ENCODE measurements at places on chromosomes 4 and X. TPM values are rescaled to one million over a fixed set of nuclear protein-coding genes. Genes with fewer than 3 reads are reported as not detected.

GRCh38 chr4:117063961-117064696, 21.2 kb downstream of the TRAM1L1 start:
- H3K27ac ChIP-seq: no peak overlapping the region
- no peak overlapping the region for H3K4me3 ChIP-seq
- no peak for DNase-seq

DNA sequence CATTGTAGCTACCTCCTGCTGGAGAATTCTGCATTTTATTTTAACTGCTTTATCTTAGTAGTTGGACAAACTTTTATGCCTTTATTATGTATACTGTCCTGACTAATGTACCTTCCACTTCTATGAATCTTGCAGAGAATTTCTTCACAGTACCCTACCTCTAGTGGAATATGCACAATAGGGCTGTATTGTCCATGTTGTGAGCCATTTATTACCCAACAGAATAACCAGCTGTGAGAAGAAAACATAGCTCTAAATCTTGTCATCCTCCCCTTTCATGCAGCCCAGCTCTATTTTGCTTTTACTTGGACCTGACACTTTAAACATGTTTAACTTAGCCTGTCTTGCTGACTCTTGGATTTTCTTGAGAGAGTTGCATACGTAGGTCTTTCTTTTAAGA, 56.2 kb downstream of the MCUB start:
- no peaks in the 10 kb centered on the region for H3K36me3 ChIP-seq
- DNase-seq: no peak
- H3K4me3 ChIP-seq: no peak overlapping the region
- no peaks in the 10 kb centered on the region for H3K27me3 ChIP-seq
- no peaks in the 10 kb centered on the region for H3K4me1 ChIP-seq
- no peak overlapping the region for H3K27ac ChIP-seq

DNA sequence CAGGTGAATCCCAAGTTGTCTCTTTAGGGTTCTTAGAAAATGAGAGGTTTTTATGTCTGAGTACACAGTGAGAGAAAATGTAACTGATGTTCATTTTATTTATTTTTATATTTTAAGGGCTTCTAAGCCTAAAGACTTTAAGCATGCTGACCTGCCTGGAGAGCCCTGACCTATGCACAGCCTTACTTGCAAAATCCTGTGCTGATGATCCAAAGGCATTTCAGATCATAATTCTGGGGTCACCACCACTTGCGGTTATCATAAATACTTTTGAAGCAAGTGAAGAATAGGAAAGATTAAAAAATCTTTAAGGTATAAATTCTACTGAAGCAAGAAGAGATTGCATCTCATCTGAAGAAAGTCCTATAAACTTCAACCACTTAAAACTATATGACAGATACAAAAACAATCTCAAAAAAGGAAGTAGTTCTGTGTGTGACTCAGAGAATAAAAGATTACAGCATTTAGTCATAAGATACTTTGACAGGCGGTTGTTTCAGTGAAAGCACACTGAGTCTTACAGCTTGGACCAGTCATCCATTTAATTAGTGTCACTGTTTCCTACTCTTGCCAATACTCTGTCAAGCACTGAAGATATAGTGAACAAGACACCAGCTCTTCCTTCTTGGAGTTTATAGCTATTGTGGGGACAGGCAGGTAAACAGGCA, 245.2 kb upstream of the DIPK2B start:
- H3K27ac ChIP-seq: no peak overlapping the region
- H3K4me1 ChIP-seq: no peaks in the 10 kb centered on the region
- no peak overlapping the region for H3K4me3 ChIP-seq
- no peak for DNase-seq
- no peaks in the 10 kb centered on the region for H3K27me3 ChIP-seq

DNA sequence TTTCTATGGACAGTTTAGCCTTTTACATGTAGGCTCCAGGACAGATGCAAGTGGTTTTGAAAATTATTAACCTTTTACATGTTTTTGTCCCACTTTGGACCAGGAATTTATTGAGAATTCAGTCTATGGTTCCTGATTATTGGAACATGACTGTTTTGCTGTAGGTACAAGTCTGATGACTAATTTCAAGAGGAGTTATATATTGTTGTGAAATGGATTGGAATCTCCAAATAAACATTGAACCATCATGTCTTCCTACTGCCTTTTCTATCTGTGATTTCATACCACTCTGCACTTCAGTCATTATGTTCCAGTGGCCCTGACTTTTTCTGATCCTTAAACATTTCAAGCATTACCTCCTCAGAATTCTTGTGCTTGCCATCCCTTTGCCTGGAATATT, 35.9 kb downstream of the TBC1D19 start:
- no peak overlapping the region for H3K27ac ChIP-seq
- H3K36me3 ChIP-seq: no peaks in the 10 kb centered on the region
- no peaks in the 10 kb centered on the region for H3K4me1 ChIP-seq
- DNase-seq: no peak

- peaks cover 26% of the 10 kb centered on the region for H3K4me1 ChIP-seq
- no peaks in the 10 kb centered on the region for H3K27me3 ChIP-seq
- no peak for DNase-seq
- peak overlapping the region; percentile 85 for H3K27ac ChIP-seq
Measured at GRCh38 chr4:156969911-156970310, 1.7 kb downstream of the PDGFC start.

GRCh38 chr4:57106181-57106580, 4.0 kb downstream of the IGFBP7 start:
- no peak for DNase-seq
- peaks cover 8% of the 10 kb centered on the region for H3K27me3 ChIP-seq
- peak overlapping the region; percentile 0 for H3K27ac ChIP-seq
- no peaks in the 10 kb centered on the region for H3K36me3 ChIP-seq

GRCh38 chr4:26426892-26427291, 63.4 kb downstream of the CCKAR start:
- H3K4me3 ChIP-seq: no peak overlapping the region
- peaks cover 10% of the 10 kb centered on the region for H3K4me1 ChIP-seq
- H3K27me3 ChIP-seq: no peaks in the 10 kb centered on the region

DNA sequence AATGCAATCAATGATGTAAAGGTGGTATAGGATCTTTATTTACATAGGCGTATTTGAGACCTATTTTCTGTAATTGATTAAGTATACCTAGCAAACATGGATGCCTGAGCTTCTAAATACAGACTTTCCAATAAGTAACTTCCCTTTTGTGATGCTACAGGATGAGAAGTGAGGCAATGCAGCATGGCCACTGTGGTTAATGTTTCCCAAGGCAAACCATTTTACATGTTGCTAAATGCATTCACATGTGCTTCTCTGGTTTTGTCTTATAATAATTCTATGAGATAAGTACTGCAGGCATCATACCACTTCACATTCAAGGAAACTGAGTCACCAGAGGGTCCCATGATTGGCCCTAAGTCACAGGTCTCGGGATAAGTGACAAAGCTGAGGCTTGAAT, 35.7 kb upstream of the NKX3-2 start:
- peaks cover 3% of the 10 kb centered on the region for H3K36me3 ChIP-seq
- H3K4me1 ChIP-seq: no peaks in the 10 kb centered on the region
- no peak overlapping the region for H3K27ac ChIP-seq
- no peak for DNase-seq
- no peak overlapping the region for H3K4me3 ChIP-seq

DNA sequence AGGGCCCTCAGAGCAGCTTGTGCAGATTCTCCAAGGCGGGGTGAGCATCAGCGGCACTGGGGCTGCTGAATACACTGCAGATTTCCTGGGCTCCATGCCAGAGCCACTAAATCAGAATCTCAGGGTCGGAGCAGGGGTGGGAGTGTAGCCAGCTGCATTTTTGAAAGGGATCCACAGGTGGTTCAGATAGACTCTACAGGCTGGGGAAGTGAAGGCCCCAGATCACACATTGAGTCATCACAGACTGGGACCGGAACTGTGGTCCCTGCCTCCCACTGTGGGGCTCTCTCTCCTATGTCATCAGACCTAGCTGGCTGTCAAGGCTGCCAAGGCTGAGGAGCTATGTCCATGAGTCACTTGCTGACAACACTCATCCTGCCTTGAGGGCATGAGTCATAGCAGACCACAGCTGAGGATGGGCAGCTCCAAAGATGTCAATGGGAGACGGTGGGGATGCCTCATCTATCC, 162.3 kb upstream of the MAMLD1 start:
- peak; percentile 64 for DNase-seq
- H3K27ac ChIP-seq: peak overlapping the region; percentile 59

GRCh38 chrX:112642349-112642748, 37.4 kb downstream of the LHFPL1 start:
- H3K36me3 ChIP-seq: no peaks in the 10 kb centered on the region
- no peaks in the 10 kb centered on the region for H3K4me1 ChIP-seq
- no peaks in the 10 kb centered on the region for H3K27me3 ChIP-seq
- no peak for DNase-seq

- no peaks in the 10 kb centered on the region for H3K27me3 ChIP-seq
- H3K36me3 ChIP-seq: no peaks in the 10 kb centered on the region
- H3K4me3 ChIP-seq: no peak overlapping the region
- H3K27ac ChIP-seq: no peak overlapping the region
- H3K4me1 ChIP-seq: no peaks in the 10 kb centered on the region
Measured at GRCh38 chr4:103105558-103106356, 6.1 kb upstream of the BDH2 start.

GRCh38 chrX:7252013-7252610, 104.2 kb upstream of the PUDP start:
- H3K4me3 ChIP-seq: no peak overlapping the region
- H3K4me1 ChIP-seq: no peaks in the 10 kb centered on the region
- H3K36me3 ChIP-seq: no peaks in the 10 kb centered on the region
- no peak overlapping the region for H3K27ac ChIP-seq

DNA sequence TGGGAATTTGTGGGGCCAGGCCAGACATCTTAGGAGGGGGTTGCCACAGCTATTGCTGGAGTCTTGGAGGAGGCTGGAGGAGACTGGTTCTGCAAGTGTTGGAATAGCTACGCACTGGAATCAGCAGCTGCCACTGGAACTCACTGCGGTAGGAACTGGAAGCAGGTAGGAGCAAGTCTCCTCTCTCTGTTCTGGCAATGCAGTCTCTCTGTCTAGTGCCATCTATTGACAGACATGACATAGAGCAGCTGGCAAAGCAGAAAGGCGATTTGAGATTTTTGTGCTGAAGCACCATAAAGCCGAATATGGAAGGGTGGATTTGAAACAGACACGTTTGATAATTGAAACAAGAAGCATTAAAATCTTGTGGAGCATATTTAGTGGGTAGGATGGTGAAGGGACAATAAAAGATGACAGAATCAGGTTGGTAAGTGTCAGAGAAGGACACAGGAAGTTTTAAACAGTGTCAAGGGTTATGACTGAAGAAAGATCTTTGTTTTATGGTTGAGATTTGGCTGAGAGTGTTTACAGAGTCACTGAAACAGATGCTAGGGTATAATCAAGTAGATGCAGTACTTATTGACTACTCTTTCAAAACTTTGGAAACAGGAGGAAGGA, 23.5 kb upstream of the SYNPO2 start:
- no peaks in the 10 kb centered on the region for H3K36me3 ChIP-seq
- H3K4me3 ChIP-seq: no peak overlapping the region
- H3K27ac ChIP-seq: no peak overlapping the region
- no peaks in the 10 kb centered on the region for H3K27me3 ChIP-seq
- H3K4me1 ChIP-seq: peaks cover 5% of the 10 kb centered on the region

DNA sequence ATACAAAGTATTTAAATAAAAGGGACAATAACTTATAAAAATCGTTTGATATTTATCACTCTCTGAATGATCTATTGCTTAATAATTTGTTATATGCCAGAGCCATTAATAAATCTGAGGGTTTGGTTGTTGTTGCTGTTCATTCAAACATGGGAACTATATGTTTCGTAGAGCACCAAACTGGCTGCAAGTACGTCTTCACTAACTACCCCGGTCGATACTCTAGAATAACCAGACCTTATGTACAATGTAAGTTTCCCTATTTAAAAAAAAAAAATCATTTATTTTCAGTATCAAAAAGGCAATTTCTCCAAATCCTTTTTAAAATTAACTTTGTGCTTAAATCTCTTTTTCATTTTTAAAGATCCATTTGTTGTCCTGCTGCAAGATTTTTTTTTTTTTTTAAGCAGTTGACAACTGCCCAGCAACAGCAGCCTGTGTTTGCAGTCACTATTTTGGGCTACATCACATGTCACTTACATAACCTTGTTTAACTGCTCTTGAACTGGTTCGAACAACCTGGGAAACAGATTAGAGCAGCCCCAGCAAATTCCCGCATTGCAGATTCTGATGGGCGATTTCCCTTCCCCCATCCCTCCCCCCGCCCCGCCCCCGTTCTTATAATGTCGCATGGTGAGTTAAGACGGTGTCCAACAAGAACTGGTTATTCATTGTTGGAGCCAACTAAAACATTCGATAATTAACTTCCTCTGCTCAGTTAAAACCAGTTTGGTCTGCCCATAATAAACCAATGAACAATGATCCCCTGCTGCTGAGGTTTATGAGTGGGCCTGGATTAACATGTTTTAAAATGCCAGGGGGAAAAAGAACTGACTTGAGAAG, 238.9 kb downstream of the NR3C2 start:
- no peaks in the 10 kb centered on the region for H3K36me3 ChIP-seq
- no peaks in the 10 kb centered on the region for H3K27me3 ChIP-seq
- peaks cover 26% of the 10 kb centered on the region for H3K4me1 ChIP-seq
- DNase-seq: no peak
- H3K27ac ChIP-seq: peak overlapping the region; percentile 31
- peak overlapping the region; percentile 29 for H3K4me3 ChIP-seq

GRCh38 chr4:60216752-60217151, 983.4 kb upstream of the ADGRL3 start:
- no peaks in the 10 kb centered on the region for H3K36me3 ChIP-seq
- no peak overlapping the region for H3K27ac ChIP-seq
- DNase-seq: no peak
- H3K4me1 ChIP-seq: no peaks in the 10 kb centered on the region

GRCh38 chr4:184895012-184895695, 69.4 kb upstream of the ACSL1 start:
- H3K36me3 ChIP-seq: no peaks in the 10 kb centered on the region
- peaks cover 22% of the 10 kb centered on the region for H3K4me1 ChIP-seq
- no peak overlapping the region for H3K27ac ChIP-seq
- no peak for DNase-seq

DNA sequence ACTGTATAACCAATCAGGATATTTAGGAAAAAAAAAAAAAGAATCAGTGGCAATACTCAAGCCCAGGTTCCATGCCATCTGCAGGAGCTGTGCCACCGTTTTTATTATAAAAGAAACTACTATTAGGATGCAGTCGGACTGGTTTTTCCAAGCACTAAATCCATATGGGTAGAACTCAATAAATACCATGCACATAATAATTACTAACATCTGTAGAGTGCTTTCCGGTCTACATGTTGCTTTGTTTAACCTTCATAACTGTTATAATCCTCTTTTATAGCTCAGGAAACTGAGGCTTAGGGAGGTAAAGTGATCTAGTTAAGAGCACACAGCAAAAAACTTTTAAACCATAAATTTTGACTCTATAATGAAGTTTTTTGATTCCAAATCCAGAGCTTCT, 24.0 kb downstream of the ARSJ start:
- no peaks in the 10 kb centered on the region for H3K4me1 ChIP-seq
- no peak for DNase-seq
- no peaks in the 10 kb centered on the region for H3K27me3 ChIP-seq
- H3K4me3 ChIP-seq: no peak overlapping the region

GRCh38 chr4:187071946-187072600, 348.4 kb upstream of the FAT1 start:
- H3K27me3 ChIP-seq: no peaks in the 10 kb centered on the region
- no peaks in the 10 kb centered on the region for H3K4me1 ChIP-seq
- H3K36me3 ChIP-seq: no peaks in the 10 kb centered on the region
- H3K4me3 ChIP-seq: no peak overlapping the region

The GCNA gene
- 1.5 TPM for total RNA-seq

The SASH3 gene
- 2.2 TPM for total RNA-seq

The VEGFC gene
- 1.1 TPM for total RNA-seq

The ARMCX4 gene
- total RNA-seq: 0.44 TPM

The KCNE5 gene
- total RNA-seq: 2.3 TPM

The GSX2 gene
- total RNA-seq: not detected

The CAPN6 gene
- 1.2 TPM for total RNA-seq

The NXF2B gene
- total RNA-seq: not detected

The CLNK gene
- not detected for total RNA-seq

The C4orf36 gene
- total RNA-seq: not detected

Data from gastrocnemius medialis (tissue), 4 donors.